Astrocyte of the cerebellum (primary cell): ENCODE measurements at places on chromosomes 3 and 15.

- DNase-seq: no peak
Measured at GRCh38 chr15:28289694-28290463, 32.1 kb downstream of the HERC2 start.

GRCh38 chr3:50166620-50167019 is 11.5 kb downstream of the SEMA3F start:
- DNase-seq: no peak

GRCh38 chr3:112774293-112774926 is 72.3 kb downstream of the CD200R1L start:
- DNase-seq: no peak

GRCh38 chr3:72303926-72304325 is 519.0 kb upstream of the PROK2 start:
- DNase-seq: no peak

DNA sequence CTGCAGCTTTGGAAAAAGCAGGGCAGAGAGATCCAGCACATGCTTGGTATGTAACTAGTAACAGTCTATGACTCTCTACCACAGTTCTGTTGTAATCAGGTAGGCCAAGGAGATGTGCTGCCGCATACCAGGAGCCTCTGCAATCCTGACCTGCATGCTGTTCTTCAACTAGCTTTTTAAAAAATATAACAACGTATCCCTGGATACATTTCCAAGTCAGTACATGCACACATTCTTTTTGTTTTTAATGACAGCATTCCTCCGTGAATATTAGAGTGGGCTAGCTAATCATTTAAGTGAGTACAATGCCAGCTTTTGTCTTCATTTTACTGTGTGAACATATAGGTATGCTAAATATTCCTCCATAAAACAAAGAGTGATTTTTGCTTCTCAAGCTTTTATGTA is 437.8 kb downstream of the RBMS3 start:
- no peak for DNase-seq

DNA sequence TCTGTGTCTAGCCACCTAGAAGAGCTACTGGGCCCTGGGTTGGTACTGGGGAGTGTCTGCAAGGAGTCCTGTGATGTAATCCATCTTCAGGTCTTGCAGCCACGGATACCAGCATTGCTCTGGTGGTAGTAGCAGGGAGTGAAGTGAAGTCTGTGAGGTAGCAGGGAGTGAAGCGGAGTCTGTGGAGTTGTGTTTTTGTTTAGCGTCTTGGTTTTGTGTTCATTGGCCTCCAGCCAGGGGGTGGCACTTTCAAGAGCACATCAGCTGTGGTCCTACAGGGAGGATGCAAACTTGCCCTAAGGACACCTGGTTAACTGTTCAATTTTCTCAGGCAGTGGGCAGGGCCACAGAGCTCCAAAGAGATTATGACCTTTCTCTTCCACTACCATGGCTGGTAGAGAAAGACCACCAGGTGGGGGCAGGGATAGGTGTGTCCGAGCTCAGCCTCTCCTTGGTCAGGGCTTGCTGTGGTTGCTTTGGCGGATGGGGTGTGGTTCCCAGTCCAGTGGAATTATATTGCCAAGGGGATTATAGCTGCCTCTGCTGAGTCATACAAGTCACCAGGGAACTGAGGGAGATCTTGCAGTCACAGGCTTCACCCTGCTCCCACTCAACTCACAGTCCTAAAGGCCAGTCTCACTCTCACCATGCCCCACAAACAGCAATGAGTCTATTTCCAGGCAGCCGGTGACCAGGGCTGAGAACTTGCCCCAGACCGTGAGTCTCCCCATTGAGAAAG is 424.7 kb downstream of the ZBBX start:
- DNase-seq: no peak

DNA sequence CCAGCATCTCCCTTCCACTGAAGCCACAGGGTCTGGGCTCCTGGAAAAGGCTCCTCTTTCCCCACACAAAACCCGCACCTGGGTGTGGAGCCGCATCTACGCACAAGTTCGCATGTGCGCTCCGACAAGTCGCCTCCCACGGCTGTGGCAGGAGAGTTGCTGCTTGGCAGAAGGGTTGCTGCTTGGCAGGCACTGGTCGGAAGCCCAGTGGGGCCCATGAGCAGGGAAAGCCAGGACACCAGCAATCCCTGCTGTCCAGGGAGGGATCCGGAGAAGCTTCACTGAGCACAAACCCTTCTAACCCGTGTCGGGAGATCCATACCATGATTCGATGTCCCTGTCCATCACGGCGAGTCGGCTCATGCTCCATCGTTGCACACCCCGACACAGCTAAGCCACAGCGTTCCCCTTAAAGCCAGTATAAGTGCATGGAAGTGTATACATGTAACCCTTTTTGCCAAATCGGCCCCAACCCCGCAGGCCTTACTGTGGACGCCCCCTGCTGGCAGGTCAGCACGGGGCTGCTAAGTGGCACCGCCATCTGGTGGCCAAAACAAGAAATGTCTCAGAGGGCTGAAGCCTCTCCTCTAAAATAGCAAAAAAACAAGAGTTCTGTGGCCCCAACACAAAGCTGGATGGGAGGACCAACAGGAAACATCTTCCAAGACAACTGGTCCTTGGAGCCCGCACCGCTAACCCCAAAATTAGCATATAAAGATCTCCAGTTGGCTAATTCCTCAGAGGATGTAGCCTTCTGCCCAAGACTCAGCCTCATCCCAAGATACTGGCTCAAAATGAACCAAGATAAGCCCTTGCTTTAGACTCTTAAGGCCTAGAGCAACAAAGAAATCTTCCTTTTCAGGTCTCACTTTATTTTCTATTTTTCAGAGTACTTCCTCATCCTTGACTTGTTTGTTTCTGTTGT is 8.3 kb downstream of the ANKRD63 start:
- DNase-seq: peak; percentile 68

- no peak for DNase-seq
Measured at GRCh38 chr15:89847101-89847500, 32.4 kb upstream of the ANPEP start.

GRCh38 chr3:142318331-142318730 is 92.9 kb upstream of the GK5 start:
- DNase-seq: peak; percentile 4

DNA sequence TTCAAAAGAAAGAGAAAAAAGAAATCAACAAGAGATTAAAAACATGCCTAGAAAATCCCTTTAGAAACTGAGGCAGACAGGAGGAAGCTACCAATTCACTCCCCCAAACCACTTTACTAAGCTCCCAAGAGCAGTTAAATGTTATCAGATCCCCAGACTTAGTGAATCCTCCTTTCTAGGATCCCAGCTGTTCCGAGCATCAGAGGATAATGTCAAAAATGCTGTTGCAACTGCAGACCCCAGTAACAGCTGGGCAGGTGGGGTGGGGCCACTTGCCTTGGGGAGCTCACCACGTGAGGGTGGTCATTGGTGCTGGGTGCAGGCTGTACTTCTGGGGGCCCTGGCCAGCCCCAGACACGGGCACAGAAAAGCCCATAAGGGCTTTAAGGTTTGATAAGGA is 9.1 kb downstream of the POMGNT2 start:
- no peak for DNase-seq

DNA sequence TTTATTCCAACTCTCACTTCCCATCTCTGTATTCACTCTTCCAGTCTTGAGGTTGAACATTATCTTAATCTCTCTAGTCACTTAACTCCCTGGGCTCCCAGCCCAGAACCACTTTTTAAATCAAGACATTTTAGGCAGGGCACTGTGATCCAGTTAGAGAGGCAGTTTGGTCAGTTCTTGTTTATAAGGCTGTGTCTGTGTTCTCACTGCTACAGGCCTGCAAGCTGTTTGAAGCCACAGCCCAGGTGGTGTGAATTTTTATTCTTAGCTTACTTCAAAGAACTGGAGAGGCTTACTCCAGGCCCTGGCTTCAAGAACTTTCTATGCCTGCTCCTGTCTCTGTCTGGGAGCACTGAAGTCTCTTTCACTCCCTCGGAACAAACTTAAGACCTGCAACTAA is 906.1 kb downstream of the CADM2 start:
- no peak for DNase-seq
